ENCODE measurements at places on chromosomes 12 and 14.

DNA sequence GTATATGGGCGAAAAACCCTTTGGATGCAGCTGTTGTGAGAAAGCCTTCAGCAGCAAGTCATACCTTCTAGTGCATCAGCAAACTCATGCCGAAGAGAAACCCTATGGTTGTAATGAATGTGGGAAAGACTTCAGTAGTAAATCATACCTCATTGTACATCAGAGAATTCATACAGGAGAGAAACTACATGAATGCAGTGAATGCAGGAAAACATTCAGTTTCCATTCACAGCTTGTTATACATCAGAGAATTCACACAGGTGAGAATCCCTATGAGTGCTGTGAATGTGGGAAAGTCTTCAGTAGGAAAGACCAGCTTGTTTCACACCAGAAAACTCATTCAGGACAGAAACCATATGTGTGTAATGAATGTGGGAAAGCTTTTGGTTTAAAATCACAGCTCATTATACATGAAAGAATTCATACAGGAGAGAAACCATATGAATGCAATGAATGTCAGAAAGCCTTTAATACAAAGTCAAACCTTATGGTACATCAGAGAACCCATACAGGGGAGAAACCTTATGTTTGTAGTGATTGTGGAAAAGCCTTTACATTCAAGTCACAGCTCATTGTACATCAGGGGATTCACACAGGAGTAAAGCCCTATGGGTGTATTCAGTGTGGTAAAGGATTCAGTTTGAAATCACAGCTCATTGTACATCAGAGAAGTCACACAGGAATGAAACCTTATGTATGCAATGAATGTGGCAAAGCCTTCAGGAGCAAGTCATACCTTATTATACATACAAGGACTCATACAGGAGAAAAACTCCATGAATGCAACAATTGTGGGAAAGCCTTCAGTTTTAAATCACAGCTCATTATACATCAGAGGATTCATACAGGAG lies 21.4 kb downstream of the ZNF268 start:
- DNase-seq, result no peak

GRCh38 chr14:89312932-89313331 lies 104.1 kb downstream of the FOXN3 start:
- DNase-seq, result no peak

GRCh38 chr12:46744283-46744682 lies 81.5 kb downstream of the SLC38A4 start:
- no peak for DNase-seq

DNA sequence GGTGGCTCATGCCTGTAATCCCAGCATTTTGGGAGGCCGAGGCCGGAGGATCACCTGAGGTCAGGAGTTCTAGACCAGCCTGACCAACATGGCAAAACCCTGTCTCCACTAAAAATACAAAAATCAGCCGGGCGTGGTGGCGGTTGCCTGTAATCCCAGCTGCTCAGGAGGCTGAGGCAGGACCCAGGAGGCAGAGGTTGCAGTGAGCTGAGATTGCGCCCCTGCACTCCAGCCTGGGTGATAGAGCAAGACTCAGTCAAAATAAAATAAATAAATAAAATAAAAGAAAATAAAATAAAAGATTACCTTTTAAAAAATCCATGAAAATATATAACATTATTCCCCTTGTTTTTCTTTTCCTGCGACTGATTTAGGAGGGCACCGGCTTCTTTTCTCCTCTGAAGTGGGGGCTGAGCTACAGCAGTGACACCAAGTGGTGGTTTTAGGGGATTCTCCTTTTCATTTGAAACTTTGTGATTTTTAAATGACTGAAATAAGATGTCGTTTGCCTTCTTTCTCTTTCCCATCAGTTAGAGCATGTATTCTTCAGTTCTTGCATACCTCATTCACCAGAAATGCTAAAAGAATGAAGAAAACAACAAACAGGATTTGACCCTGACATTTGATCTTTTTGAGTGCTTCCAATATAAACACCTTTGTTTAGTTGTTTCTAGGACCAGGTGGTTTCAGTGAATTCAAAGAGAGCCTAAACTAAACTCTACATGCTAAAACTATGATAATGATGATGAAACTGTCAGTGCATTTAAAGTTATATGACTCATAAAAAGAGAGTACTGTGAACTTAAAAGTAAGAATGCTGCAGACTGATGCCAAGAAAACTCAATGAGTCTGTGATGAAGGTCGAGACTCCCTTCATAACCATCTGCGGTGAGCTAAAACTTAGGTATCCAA lies 22.6 kb upstream of the PKP2 start:
- peak; percentile 66 for DNase-seq

DNA sequence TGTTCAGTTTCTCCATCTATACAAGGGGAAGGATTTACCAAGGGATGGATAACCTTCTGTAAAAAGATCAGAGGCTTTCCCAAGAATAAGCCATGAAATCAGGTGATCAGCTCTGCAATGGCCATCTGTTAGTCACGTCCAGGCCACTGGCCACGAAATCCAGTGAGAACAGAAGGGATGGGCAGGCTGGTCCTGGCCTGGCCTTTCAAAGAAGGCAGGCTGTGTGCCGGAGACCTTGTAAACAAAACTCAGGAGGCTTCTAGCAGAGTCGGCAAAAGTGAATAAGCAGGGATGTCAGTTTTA lies 68.5 kb downstream of the RNF34 start:
- DNase-seq, result no peak

DNA sequence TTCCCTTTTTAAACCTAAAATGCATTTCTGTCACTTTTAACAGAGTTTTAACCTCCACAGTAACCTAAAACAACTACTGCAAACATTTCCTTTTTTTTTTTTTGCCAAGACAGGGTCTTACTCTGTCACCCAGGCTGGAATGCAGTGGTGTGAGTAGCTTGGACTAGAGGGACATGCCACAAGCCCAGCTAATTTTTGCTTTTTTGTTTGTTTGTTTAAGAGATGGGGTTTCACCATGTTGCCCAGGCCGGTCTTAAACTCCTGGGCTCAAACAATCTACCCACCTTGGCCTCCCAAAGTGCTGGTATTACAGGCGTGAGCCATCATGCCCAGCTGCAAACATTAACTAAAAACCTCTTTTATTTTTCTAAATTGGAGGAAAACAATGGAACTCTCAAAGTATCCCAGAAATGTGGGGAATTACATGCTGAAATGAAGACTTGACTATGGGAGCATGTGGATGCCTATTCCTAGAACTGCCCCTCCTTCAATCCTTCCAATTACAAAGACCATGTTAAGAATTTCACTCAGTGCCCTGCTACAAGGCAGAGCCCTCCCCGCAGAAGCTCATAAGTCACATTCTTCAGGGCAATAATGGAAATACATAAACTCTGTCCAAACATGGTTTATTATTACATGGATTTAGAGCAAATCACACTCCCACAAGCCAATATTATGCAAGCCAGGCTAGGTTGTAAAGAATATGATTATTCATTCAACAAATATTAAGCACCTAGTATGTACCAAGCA lies 66.9 kb downstream of the C12orf56 start:
- no peak for DNase-seq

DNA sequence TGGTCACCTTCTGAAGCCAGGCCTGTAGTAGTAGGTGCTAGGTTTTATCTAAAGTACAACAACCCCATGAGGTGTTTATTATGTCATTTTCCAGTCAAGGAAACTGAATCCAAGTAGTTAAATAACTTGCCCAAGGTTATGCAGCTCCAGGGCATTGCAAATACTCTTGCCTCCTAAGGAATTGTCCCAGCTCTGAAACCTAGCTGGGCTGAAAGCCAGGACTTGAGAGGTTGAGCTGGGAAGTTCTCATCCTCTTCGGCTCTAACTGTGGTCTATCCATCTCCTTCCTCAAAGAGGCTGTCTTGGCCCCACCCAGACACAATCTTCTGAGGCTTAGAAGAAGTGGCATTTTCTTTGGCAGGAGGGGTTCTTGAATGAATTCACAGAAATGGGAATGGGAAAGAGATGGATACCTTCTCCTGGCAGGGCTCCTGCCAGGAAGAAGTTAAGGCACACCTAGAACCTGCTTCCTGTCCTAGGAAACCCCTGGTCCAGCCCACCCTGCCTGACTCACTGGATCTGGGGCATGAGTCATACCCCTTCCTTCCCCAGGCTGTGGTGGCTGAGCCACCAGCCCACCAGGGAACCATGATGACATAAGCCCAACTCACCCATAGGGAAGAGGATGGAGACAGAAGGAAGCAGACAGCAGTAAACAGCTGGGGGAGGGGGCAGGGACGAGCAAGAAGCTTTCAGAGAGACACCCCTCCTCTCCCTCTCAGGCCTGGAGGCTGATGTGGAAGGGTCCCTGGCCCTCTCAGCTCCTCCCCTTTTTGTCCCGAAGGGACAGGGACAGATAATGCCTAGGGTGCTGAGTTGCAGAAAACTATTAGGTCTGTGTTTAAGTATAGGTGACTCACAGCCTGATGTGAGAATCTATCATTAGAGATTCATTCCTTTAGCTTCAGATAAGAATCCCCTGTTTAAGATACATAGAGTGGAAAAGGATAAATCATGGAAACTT lies 2.1 kb upstream of the PLEK2 start:
- DNase-seq, result peak; percentile 49

GRCh38 chr14:55819610-55820304 lies 239.8 kb downstream of the KTN1 start:
- peak; percentile 42 for DNase-seq

- DNase-seq, result no peak
Observed at GRCh38 chr14:23433457-23433856, 2.0 kb downstream of the MYH7 start.

DNA sequence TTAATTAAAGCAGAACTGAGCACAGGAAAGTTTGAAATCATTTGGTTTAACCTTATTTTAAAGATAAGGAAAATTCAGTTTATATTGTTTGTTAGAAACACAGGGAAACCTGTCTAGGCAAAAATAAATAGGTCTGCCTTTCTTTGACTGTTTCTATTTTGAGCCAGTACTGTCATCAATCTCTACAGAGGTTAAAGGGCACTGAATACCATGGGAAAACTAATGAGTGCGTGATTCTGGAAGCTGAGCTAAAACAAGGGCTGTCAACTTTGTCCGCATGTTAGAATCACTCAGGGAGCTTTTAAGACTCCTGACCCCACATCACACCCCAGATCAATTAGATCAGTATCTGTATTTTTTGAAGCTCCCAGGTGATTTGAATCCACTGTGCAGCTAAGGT lies 38.8 kb downstream of the NOPCHAP1 start:
- DNase-seq, result no peak

GRCh38 chr14:36281309-36281708 lies 39.1 kb downstream of the MBIP start:
- peak; percentile 21 for DNase-seq

- no peak for DNase-seq
Observed at GRCh38 chr12:69397978-69398377, 38.4 kb downstream of the YEATS4 start.

DNA sequence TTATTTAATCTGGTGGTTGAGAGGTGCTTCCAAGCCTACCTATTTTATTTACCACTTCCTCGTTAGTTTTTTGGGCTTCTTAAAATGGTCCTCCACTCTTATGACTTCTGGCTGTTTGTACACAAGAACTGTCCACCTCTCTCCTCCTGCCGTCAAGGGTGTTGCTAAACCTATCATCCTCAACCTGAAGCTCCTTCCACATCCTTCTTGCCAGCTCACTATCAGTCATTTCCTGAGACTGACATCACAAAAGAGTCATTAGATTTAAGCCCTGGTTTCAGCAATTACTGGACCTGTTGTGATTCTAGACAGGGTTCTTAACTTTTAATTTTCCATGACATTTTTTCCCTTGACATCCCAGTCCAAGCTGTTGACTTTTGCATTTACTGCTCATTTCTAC lies 91.9 kb downstream of the BICD1 start:
- DNase-seq, result no peak

DNA sequence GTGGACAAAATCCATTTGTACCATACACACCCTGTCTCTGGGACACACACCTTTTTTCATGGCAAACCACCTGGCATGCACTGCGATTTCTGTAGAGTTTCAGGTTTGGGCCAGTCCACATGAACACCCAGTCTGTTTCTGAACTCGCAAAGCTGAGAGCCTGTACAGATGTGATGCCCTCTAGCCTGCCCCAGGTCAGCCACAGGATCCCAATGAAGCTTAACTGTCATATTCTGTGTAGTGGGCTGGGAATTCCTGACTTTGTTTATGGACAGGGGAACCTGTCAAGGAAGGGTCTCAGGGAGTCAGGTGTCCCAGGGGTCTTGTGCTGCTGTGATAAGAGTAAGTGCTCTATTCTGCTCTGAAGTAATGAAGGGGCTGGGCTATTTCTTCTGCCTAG lies 39.8 kb downstream of the CPM start:
- DNase-seq, result no peak

- no peak for DNase-seq
Observed at GRCh38 chr14:52948039-52948438, 2.8 kb downstream of the FERMT2 start.

- DNase-seq, result no peak
Observed at GRCh38 chr14:47366006-47366405, 309.4 kb downstream of the MDGA2 start.

GRCh38 chr12:12999959-13000615 lies at the start of gene HEBP1:
Gene HEBP1, minus strand, starts transcription at chr12:13000265. Its CDS starts 151 bp downstream, at chr12:13000114.
- DNase-seq, result peak; percentile 96

GRCh38 chr14:92783813-92784431 lies 10.2 kb upstream of the GOLGA5 start:
- DNase-seq, result peak; percentile 79

- DNase-seq, result no peak
Observed at GRCh38 chr12:124605883-124606774, 38.7 kb upstream of the NCOR2 start.

DNA sequence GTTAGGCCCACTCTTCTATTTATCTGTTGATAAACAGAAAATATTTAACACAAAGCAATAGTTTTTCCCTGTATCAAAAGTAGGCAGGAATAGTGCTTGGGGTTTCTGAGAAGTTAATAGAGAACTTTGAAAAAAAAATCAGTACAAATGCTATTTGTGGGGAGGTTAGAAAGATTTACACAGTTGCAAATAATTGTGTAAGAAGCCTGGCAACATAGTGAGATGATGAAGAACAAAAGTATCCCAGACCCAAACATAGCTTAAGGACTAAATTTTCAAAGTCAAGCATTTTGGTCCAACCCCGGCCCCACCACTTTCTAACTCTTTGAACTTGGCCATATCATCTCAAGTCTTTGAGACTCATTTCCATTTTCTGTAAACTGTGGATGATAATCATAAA lies 687.5 kb upstream of the TMEM132C start:
- no peak for DNase-seq

- no peak for DNase-seq
Observed at GRCh38 chr14:101103321-101103901, 199.9 kb upstream of the RTL1 start.

- no peak for DNase-seq
Observed at GRCh38 chr12:125124320-125124966, 59.2 kb downstream of the AACS start.

All from cardiac muscle cell (in vitro differentiated cells and primary cell).